Muscle of arm (tissue), 14 donors: ENCODE measurements at places on chromosomes 11 and 22. TPM values are rescaled to one million over a fixed set of nuclear protein-coding genes. Genes with fewer than 3 reads are reported as not detected.

The OR2D2 gene
- polyA plus RNA-seq = not detected

GRCh38 chr11:3954448-3955298, 99.2 kb downstream of the STIM1 start:
- DNase-seq = no peak

DNA sequence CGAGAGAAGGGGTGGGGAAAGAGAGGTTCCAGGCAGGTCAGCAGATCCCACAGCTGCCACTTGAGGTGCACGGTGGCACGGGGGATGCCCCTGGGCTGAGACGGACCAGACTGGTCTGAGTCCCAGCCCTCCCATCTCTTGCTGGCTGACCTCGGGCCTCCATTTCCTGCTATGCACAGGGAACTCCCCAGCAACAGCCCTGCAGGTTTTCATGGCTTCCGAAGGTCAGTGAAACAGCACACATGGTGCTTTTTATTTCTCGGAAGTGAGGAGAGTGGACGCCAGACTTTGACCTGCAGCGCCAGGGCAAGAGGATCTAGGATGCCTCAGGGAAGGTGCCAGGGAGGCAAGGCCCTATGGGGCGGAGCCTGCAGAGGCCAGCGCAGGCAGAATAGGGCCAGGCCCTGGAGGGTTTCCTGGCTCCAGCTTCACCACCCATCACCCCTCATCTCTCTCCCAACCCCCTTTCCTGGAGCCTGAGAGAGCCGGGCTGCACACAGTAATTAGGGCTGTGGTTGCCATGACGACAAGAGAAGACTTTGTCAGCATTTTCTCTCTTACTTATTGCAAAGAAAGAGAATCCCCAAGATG, 29.5 kb downstream of the SLC22A12 start:
- DNase-seq = peak; percentile 77

DNA sequence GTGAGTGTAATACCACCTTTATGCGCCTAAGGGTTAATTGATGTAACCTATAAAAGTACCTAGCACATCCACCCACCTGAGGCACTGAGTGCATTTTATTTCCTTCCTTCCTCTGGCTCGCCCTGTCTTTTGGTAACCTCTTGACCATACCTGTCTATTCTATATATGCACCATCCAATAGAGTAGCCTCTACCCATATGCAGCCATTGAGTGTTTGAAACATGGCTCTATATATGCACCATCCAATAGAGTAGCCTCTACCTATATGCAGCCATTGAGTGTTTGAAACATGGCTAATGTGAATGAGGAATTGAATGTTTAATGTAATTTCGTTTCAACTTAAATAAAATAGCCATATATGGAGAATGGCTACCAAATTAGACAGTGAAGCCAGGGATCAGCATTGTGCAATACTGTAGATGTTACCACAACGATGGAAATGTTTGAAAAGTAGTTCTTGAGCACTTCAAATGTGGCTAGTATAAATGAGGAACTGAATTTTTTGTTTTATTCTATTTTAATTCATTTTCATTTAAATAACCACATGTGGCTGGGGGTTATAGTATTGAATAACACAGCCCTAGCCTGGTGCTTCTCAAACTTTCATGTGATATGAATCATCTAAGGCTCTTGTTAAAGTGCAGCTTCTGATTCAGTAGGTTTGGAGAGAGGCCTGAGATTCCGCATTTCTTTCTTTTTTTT, 33.8 kb downstream of the SLC35F2 start:
- DNase-seq = no peak
